ENCODE measurements at places on chromosomes 2 and 18.

- DNase-seq: no peak
Observed at GRCh38 chr18:63819786-63820185, 44.6 kb downstream of the SERPINB7 start.

DNA sequence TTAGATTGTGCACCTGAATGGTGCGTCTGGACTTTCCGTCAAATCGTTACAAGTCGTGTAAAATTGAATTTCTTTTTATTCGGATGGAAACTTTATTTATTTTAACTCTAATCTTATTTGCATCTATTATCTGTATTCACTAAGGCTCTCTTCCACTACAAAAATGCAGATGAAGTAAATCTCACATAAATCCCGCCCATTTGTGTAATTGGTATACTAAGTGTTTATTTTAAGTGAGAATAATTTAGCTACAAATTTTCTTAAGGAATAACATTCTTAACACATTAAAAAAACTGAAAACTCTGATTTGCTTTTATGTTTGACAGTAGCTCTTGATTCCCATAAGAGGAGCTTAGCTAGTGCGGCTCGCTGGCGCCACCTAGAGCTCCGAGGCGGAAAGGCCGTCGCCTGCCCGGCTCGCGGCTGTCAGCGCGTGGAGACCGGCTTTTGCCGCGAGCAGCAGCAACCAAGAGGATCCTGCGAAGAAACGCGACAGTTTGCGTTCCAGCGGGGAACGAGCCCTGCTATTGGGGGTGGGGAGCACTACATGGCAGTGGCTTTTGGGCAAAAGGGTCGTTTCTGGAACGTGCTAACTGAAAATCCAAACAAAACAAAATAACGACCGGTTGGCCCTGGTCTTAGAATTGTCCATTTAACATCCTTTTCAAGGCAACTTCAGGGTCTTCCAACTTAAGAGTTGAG, 6.7 kb downstream of the SP9 start:
- peak; percentile 91 for DNase-seq

DNA sequence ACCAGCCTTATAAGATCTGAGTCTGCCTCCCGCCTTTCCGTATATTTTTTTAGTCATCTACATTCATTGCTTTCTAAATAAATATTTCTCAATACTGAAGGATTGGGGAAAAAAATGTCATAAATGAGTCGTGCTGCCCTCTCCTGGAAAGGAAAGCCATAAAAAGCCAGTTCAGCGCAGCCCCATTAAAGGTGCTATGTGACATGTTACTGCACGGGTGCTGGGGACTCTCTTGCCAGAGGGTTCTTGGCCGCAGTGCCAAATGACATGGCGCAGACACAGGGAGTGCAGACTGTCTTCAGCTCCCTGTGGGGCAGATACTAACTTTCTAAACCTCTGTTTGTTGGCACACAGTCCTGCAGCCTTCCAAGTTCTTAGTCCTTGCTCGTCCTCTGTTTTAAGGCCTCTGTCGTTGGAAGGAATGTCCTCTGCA, 53.7 kb upstream of the MAP3K20 start:
- no peak for DNase-seq

DNA sequence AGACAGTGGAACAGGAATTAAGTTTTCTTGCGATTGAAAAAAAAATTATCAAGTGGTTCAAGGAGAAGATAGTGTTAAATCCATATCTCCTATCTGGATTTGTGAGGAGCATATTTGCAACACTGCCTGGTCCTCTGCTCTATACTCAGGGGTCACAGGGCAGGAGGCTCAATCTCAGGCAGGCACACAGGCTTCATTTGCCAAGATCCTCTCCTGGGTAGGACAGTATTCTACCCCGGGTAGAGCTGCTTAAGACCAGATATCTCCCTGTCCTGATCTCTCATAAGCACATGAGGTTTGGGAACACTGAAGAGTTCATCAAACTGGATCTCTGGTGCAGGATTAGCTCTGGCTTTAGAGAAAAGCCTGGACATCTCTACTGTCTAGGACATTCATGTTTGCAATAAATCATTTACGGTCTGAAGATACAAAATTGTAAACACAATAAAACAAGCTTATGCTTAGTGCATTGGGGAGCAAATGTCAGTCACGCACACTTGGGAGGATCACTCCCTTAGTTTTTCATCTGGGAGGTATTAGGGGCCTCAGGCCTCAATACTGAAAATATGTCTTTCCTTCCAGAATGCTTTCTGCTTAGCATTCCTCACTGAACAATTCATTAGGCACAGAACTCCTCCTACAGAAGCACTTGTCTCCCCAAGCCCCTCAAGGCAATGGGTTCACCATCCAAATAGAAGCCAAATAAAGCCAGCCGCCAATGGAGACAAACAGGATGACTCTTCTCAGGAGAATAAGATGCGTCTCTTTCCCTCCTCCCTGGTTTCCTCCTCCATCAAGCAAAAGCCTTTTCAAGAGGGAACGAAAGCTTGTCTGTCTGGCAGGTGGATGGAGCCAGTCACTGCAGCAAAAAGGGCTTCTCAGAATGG, 34.1 kb upstream of the LCLAT1 start:
- no peak for DNase-seq

GRCh38 chr2:218993345-218994315, at the start of gene CRYBA2:
Gene CRYBA2 (minus strand): TSS chr2:218993422. CDS start chr2:218993176, 246 bp downstream.
- DNase-seq: no peak

DNA sequence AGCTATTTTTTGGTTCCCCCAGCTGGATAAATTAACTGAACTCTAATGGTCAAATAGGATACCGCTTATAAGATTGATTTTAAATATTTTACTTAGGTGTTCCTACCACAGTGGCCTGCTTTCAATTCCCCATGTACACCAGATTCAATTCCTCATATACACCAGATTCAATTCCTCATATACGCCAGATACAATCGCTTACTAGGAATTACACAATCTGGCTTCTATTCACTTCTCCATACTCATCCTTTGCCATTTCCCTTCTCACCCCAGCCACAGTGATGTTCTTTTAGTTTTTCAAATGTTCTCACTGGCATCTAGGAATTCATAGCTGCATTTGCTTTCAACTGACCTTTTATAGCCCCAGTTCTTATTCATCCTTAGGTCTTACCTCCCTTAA, 66.5 kb downstream of the SLC40A1 start:
- DNase-seq: no peak

GRCh38 chr2:224261326-224261725, 140.6 kb downstream of the FAM124B start:
- no peak for DNase-seq

- DNase-seq: no peak
Observed at GRCh38 chr2:172445851-172446250, 18.5 kb downstream of the ITGA6 start.

- DNase-seq: no peak
Observed at GRCh38 chr2:46434851-46435273, 44.5 kb upstream of the TMEM247 start.

- DNase-seq: peak; percentile 65
Observed at GRCh38 chr2:28366496-28367282, 26.0 kb upstream of the FOSL2 start.

- no peak for DNase-seq
Observed at GRCh38 chr2:41657226-41657625, 390.6 kb upstream of the PKDCC start.

- DNase-seq: no peak
Observed at GRCh38 chr2:65587779-65588178, 155.4 kb upstream of the SPRED2 start.

GRCh38 chr2:15750433-15750814, 158.8 kb downstream of the DDX1 start:
- DNase-seq: no peak

DNA sequence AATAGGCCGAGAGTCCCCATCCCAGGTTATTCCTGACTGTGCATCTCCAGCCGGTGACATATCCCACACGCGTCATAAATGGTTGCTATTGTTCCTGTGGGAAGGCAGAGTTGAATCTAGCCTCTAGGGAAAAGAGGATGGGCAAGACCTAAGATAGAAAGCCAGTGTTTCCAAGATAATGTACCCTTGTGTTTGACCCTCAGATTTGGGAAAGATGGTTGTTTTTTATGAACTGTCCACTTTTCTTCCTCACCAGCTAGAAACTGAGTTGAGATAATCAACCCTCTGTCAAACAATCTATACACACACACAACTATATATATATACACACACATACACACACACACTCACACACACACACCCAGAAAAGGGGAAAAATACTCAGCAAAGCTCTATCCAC, 131.0 kb downstream of the PRKCE start:
- DNase-seq: no peak

GRCh38 chr18:77495982-77496690, 246.5 kb downstream of the GALR1 start:
- DNase-seq: no peak

GRCh38 chr2:28252311-28252710, 140.3 kb upstream of the FOSL2 start:
- no peak for DNase-seq

DNA sequence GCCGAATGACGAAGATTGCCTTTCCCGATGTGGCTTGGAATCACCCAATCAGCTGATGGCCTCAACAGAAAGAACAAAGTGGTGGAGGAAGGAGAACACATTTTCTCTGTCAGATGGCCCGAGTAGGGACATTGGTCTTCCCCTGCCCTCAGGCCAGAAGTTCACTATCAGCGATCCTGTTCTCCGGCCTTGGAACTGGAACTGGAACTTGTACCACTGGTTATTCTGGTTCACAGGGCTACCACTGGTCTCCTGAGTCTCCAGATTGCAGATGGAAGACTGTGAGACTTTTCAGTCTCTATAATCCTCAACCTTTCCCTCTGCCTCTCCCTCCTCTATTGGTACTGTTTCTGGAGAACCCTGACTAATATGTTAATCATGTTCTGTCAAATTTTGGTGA, 180.4 kb downstream of the ANKRD30B start:
- DNase-seq: no peak

DNA sequence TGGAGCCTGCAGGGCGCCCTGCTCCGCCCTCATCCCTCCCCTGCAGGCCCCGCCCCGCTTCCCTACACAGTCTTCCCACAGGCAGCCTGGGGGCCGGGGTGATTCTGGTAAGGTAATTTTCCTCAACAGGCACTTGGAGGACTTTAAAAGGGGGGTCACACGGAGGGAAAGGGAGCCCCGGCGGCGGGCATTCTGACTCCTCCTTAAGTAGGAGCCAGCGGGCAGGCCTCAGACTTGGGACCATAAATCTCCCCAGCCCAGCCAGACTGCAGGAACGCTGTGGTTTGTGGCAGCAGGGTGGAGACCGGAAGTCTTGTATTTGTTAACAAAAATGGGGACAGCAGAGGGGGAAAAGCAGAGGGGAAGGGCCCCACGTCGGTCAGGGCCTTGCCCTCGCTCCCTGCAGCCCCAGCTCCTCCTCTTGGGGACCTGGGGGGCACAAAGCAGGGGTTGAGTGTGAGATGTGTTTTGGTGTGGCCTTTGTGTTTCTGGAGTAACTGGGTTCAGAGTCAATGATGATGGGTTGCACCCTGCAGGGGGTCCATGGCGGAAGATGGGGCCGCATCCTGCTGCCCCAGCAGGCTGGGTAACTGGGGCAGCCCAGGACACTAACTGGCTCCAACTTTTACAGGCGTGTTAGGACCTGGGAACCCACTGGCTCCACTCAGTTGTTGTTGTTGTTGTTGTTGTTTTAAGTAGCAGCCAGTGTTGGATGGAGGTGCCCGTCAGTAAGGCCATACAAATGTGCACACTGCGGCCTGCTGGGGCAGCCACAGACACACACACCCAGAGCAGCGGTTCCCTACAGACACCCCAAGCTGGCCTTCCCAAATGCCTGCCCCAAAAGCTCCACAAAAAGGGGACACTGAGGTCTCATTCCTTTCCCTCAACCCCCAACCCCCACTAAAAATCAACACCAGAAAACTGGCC, 27.7 kb downstream of the SMAD7 start:
- DNase-seq: no peak

- DNase-seq: no peak
Observed at GRCh38 chr2:62469548-62469947, 36.4 kb downstream of the TMEM17 start.

GRCh38 chr18:62452280-62452831, 70.5 kb upstream of the ZCCHC2 start:
- no peak for DNase-seq

DNA sequence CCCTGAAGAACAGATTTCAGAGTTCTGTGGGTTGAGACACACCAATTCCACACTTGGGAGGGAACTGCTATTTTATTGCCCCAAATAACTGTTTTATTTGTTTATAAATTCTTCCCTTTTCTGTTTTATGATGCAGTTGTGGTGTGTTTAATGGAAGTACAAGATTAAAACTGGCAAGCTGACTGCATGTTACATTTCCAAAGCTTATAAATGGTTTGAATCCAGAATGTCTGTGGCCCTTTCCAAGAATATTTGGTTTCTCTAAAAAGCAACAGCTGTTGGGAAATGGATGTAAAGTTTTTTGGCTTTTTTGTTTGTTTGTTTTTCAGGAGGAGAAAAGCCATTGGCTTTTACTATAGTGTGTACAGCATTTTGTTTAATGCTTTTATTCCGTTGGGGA, 234.5 kb downstream of the MTX2 start:
- no peak for DNase-seq

GRCh38 chr2:20509770-20510490, 63.1 kb downstream of the RHOB start:
- no peak for DNase-seq

- no peak for DNase-seq
Observed at GRCh38 chr2:241929551-241930490, 60.3 kb downstream of the RTP5 start.

- no peak for DNase-seq
Observed at GRCh38 chr2:38200598-38200997, 124.6 kb upstream of the CYP1B1 start.

DNA sequence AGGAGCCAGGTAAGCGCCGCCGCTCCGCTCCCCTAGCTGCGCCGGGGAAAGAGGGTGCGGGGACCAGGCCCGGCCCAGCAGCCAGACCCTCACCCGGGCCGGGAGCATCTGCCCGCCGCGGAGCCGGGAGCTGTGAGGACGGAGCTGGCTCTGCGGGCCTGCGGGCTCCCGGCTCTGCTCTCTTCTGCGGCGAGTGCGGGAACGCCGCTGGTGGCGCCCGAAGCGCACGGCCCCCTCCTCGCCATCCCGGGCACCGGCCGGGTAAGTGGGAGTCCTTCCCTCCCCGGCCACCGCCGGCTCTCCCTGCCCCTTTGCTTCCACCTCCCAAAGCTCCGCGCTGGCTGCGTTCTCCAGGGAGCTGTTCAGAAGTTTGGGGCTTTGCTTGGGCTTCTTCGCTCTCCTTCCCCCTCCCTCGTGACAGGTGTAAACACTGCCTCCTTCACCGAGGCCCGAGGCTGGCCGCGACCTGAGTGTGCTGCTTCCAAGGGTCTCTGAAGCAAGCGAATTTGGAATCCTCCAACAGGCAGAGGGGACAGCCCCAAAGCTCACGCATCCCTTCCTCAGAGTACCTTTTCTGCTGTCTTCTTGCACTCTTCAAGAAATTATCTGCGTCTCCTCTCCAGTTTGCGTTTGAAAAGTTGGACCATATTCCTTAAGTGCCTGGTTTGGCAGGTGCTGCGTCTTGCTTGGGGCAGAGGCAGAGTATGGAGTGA, 632 bp downstream of the AFTPH start:
- DNase-seq: no peak

GRCh38 chr2:177611310-177611886, 218.8 kb downstream of the AGPS start:
- DNase-seq: no peak

GRCh38 chr18:57909620-57910019, 106.5 kb upstream of the ATP8B1 start:
- DNase-seq: no peak
